ENCODE measurements at places on chromosomes 13 and 19.

DNA sequence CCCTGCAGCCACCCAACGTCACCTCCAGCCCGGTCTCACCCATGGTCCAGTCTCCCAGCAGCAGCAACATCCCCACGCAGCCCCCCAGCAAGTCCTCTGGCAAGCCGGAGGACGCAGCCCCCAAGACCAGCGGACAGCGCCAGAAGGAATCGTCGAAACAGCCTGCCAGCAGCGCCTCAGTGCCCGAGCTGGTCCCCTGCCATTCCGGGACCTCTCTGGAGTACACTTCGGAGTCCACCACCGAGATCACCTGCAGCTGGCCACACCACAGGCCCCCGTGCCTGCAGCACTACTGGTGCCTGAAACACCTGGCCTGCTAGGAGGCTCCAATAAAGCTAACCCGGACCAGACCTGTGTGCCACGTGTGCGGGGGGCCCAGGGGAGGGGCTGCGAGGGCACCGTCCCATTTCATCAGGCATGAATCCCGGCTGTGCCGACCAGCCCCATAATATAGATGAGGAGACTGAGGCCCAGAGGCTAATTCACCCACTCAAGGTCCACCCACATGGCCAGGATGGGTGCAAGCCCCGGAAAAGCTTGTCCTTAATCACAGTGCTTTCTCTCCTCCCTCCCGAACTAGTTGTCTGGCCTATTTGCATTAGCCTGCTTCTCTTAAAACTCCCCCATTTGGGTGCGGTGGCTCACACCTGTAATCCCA lies 6.7 kb downstream of the REEP6 start:
- no peak for DNase-seq

DNA sequence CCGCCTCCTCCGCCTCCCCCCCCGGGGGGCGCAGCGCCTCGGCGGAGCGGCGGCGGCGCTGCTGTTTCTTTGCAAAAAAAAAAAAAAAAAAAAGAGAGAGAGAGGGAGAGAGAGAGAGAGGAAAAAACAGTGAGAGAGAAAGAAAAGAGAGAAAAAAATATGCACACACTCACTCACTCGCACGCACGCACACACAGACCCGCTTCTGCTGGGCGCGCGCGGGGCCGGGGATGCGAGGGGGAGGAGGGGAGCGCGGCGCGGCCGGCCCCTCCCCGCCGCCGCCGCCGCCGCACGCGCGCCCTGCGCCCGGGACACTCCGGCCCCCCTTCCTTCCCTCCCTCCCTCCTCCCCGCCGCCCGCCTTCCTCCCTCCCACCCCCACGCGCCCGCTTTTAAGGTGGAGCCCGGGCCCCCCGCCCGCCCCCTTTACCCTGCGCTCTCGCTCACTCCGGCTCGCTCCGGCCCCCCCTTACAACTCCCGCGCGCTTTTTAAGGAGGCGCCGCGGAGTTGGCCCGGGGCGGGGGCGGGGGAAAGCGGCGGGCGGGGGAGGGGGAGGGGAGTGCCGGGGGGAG lies at the start of gene SAMD1:
Gene SAMD1, minus strand, starts transcription at position 243 of the 572 bp plus-strand sequence.
- DNase-seq: peak; percentile 39

GRCh38 chr19:6610934-6611852 lies 20.2 kb upstream of the CD70 start:
- no peak for DNase-seq

DNA sequence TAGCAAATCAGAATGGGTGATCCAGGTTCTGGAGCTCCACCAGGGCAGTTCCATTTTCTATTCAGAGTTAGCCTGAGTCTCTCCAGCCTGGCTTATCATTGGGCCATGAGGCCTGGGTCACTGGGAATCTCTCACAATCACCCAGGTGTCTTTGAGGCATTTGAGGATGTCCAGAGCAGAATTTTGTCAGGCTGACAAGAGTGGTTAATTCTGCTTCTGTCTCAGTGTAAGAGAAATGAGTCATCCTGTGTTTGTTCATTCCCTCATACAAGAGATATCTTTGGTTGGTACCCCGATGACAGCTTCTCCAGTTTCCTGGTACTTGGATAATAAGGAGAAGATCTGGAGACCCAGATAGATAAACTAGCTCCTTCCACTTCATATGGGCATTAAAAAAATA lies 10.4 kb downstream of the ZNF93 start:
- no peak for DNase-seq

DNA sequence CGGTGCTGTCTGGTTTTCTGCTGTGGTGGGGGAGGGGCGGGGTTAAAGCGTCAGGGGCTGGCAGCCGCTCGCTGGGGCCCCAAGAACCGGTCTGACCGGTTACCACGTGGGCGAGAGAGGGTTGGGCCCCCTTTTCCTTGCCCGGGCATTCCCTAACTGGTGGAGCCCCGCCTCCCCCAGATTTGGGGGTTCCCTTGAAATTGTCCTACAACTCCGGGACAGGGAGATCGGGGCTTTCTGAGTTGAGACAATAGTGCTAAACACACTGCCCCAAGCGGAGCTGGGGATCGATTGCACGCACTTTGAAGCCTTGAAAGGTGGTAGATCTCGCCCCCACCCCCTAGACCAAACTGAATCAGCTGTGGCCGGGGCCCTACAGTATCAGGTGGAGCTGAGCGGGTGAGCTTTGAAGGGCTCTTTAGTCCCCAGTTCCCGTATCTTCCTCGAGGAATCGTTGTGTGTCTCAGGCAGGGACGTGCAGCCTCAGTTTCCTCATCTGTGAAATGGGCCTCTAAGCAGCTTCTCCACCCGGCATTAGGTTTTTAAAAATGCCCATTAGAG lies 4.8 kb downstream of the IER2 start:
- DNase-seq: no peak

GRCh38 chr13:34144142-34144541 lies 326.2 kb downstream of the RFC3 start:
- no peak for DNase-seq

- DNase-seq: no peak
Measured at GRCh38 chr19:17328517-17329365, 5.9 kb downstream of the ANO8 start.

- DNase-seq: peak; percentile 66
Measured at GRCh38 chr19:42606660-42607351, 12.1 kb upstream of the CEACAM8 start.

GRCh38 chr13:98480915-98481877 lies 95.7 kb downstream of the STK24 start:
- peak; percentile 11 for DNase-seq

DNA sequence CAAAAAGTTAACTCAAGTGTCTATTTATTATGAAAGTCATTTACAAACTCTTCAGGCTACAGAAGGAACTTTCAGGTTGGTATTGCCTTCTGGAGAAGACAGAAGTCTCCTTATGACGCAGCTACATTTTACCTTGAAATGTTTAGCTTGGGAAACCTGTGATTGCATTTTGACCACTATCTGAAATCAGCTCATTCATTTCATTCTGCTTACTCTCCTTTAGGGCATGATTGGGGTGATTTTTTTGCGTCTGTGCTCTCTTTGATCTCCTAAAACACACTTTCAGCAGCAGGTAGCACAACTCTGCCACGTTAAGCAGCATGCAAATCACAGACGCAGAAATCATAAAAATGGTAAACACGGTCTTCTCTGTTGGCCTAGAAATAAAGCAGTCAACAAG lies 9.6 kb downstream of the GJB6 start:
- no peak for DNase-seq

GRCh38 chr13:36668316-36668715 lies 5.5 kb upstream of the SERTM1 start:
- no peak for DNase-seq

DNA sequence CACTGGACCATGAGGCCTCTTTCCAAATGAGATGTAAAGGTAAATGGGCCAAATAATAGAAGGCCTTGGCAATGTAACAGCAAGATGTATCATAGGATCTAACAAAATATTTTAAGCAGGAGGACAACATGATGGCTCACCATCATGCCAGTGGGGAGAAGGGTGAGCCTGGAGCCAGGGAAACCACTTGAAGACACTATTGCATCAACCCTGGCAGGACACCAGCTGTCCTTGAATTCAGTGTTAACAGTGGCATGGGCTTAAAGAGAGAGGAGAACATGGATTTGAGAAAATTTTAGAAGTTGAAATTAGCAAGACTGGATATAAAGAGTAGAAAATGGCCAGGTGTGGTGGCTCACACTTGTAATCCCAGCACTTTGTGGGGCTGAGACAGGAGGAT lies 6.7 kb upstream of the RCBTB2 start:
- peak; percentile 4 for DNase-seq

DNA sequence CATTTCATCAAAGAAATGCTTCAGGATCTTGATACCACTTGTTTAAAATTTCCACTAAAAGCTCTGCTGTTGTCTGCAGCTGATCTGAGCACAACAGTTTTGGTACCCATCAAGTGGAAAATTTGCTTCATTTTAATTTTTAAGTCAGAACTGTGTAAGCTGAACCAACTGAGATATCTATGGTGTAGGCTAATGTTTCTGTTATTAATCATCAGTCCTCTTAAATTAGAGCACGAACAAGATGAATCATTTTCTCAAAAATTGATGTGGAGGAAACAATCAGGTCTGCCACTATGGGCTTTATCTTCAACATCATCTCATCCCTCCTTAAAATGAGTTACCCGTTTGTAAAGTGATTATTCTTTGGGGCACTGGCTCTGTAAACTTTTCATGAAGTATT lies 221.5 kb upstream of the NBEA start:
- no peak for DNase-seq

DNA sequence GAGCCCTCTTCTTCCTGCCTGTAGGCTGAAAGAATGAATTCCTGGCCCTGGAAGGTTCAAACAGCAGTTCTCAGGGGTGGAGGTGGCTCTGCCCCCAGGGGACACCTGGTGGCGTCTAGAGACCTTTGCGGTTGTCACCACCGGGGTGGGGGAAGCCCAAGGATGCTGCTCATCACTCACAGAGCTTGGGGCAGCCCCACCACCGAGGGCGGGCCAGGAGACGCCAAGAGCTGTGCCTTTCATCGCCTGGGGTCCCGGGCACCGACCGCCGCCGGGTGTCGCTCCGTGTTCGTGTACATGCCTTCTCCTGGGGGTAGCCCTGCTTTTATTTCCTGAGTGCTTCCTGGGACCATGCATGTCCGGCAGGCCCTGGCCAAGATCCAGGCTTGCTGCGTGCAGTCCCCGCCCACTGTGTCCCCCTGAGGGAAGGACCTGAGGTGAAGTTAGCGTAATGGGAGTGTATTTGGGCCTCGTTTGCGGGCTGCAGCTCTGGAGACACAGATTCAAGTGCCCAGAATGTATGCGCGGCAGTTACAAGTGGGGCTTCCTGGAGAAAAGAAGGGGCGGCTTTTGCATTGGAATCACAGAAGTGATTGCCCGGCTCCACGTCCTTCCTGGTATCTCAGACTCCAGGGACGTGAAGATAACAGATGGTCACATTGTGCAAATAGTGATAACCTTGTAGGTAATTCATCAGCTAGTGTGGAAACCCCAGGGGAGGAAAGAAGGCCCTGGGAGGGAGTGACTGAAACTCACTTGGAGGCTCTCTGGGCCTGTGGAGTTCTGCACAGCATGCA lies 7.8 kb downstream of the DOT1L start:
- no peak for DNase-seq

DNA sequence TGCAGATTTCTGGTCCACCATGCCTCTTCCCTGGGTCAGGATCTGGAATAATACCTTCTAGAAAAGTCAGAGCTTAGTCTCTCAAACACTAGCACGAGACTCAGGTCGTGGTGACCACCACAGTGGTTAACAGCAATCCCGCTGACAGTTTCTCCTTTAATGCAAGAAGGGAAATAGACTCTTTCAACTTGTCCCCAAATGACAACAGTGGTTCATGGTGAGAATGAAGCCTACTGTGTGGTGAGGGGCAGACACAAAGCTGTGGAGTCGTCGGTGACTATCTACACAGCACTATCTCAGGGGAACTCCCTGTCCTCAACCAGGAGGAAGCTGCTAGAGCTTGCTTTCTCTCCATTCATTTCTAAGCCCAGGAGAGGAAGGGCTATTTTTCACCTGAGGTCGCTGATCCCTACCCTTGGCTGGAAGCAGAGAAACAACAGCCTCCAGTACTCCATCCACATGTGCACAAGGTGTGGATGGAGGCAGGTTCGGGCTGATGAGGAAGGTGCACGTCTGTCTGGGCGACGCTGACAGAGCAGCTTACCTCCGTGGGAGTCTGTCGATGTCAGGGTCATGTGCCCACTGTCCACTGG lies 72.4 kb downstream of the STK24 start:
- DNase-seq: no peak

DNA sequence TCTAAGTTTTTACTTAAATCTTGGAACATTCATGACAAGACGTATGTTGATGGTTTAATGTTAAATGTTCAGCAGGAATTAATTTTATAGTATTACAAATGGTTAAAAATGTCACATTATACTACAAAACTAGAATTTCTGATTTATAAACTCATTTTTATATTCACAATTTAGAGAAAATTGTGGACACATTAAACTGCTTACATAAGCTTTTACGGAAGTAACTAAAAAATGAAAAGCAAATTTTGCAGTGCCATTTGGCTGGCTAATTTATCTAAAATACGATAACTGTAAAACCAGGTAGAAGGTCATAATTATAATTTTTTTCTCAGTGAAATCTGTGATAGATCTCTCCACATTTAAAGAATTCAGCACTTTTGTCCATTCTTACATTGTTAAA lies 190.2 kb upstream of the GPC6 start:
- DNase-seq: no peak

- DNase-seq: no peak
Measured at GRCh38 chr13:68007576-68007975, 777.4 kb upstream of the PCDH9 start.

GRCh38 chr13:82833923-82834322 lies 1048.4 kb downstream of the SLITRK1 start:
- DNase-seq: no peak

GRCh38 chr13:27600711-27601110 lies 19.6 kb downstream of the LNX2 start:
- no peak for DNase-seq

- DNase-seq: no peak
Measured at GRCh38 chr19:34248941-34249340, 5.4 kb upstream of the GARRE1 start.

DNA sequence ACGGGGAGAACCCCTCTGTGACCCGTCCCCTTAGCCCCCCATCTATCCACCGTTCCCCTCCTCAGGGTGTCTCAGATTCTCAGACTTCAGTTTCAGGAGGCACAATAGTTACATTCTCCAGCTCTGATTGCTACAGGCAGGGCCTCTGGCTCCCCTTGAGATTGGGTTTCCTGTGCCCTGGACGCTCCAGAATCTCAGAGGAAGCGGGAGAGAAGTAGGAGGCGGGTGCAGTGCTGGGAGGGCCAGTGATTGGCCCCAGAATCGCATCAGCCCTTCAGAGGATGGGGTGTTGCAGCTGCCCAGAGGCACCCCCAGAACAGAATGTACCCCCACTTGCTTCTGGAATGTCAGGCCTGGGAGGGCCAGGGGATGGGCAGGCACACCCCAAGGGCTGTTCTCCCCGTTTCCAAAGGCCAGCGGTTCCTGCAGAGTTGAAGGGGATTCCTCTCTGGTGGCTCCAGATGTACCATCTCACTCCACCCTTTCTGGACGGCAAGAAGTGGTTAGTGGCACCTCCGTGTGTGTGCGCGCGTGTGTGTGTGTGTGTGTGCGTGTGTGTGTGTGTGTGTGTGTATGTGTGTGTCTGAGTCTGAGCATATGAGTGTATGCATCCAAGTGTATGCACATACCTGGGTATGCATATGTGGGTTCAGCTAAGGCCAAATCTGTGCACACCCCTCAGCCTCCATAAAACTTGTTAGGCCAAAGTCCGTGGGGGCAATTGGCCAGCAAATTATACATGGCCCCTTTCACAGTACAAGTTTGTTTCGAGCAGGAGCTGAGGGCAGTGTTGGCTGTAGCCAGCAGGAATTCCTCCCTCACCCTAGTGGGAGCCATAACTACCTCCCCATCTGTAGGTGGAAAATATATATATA lies 35.5 kb downstream of the LYL1 start:
- DNase-seq: no peak

GRCh38 chr13:94479616-94480015 lies at the start of gene DCT:
Gene DCT, minus strand, starts transcription at chr13:94479682. Its CDS starts 427 bp downstream, at chr13:94479255.
- DNase-seq: no peak
